ENCODE measurements at places on chromosomes 13 and 19. TPM values are rescaled to one million over a fixed set of nuclear protein-coding genes. Genes with fewer than 3 reads are reported as not detected.
A peak's percentile ranks its signal among the peaks of the same experiment; 100 is the strongest.

ZNF793 gene
- total RNA-seq = 5.5 TPM

PALM gene
- total RNA-seq = 98.8 TPM

CABP5 gene
- total RNA-seq = not detected

- no peaks in the 10 kb centered on the region for H3K4me1 ChIP-seq
- peak within 1 kb of the TSS; percentile 71 for H3K4me3 ChIP-seq
- H3K27me3 ChIP-seq = no peaks in the 10 kb centered on the region
Measured at GRCh38 chr19:48899781-48900476, at the start of gene NUCB1. NUCB1 (plus strand) TSS chr19:48900312; CDS start chr19:48900797, 485 bp downstream.

- H3K4me3 ChIP-seq = peak overlapping the region; percentile 74
- H3K4me1 ChIP-seq = peaks cover 12% of the 10 kb centered on the region
- DNase-seq = no peak
- H3K27me3 ChIP-seq = peaks cover 3% of the 10 kb centered on the region
- H3K36me3 ChIP-seq = no peaks in the 10 kb centered on the region
Measured at GRCh38 chr19:29843180-29844051, 31.6 kb downstream of the CCNE1 start.

DNA sequence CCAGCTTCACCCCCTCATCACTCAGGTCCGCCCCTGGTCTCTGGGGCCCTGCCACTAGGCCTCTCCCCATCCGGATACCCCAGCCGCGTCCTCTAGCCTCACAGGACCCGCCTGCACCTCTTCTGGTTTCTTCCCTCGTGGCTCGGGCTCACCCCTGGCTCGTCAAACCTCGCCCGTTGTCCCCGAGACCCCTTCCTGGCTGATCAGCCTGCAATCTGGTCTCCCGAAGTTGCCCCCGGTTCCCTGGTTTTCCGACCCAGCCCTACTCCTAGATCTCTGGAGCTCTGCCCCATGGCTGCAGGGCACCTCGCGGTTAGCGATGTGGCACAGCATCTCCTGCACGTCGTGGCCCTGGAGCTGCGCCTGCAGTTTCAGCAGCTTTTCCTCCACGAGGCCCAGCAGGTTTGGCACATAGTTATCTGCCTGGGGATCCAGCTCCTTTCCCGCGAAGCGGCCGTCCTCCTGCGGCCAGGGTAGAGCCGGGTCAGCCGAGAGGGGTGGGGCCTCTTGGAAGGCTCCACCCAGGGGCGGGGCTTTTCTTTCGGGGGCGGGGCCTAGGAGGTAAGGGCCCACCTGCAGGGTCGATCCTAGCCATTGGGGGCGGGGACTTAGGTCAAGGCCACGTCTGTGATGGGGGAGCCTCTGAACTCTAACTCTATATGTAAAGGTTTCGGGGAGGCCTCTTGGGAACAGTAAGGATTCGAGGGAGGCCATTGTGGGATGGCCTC, 2.4 kb upstream of the RGL3 start:
- H3K27me3 ChIP-seq = peaks cover 69% of the 10 kb centered on the region
- H3K4me3 ChIP-seq = no peak overlapping the region
- no peak overlapping the region for H3K27ac ChIP-seq
- DNase-seq = no peak
- peaks cover 21% of the 10 kb centered on the region for H3K4me1 ChIP-seq

DNA sequence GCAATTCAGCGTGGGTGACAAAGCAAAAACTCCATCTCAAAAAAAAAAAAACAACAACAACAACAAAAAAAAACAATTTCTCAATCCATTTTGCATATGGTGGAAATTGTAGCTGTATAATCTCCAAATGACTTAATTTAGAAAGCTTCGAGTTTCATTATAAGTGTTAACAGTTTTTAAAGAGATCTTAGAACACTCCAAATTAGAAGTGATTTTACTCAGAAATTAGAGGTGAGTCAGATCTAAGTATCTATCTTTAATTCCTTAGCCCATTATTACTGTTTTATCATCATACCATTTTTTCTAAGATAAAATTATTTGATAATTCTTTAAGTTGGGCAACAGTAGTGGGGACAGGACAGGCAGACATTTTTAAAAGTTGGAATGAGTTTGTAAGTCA, 60.5 kb downstream of the ZMYM2 start:
- H3K4me1 ChIP-seq = peaks cover 5% of the 10 kb centered on the region
- H3K27ac ChIP-seq = no peak overlapping the region
- no peak overlapping the region for H3K4me3 ChIP-seq
- no peaks in the 10 kb centered on the region for H3K36me3 ChIP-seq

DNA sequence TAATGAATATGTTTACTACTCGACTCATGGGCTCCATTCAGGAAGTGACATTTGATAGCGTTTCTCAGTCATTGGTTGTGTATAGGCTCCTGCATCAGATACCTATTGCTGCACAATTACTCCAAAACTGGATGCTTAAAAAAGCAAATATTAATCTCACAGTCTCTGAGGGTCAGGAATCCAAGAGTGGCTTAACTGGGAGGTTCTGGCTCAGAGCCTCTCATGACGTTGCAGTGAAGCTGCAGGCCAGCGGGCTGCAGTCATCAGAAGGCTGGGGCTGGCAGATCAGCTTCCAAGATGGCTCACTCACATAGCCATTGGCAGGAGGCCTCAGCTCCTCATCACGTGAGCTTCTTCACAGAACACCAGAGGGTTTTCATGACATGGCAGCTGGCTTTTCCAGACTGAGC, 525.1 kb upstream of the NBEA start:
- peak; percentile 35 for DNase-seq
- no peak overlapping the region for H3K27ac ChIP-seq
- H3K4me1 ChIP-seq = no peaks in the 10 kb centered on the region
- no peaks in the 10 kb centered on the region for H3K36me3 ChIP-seq
- no peaks in the 10 kb centered on the region for H3K27me3 ChIP-seq
- H3K4me3 ChIP-seq = no peak overlapping the region

DNA sequence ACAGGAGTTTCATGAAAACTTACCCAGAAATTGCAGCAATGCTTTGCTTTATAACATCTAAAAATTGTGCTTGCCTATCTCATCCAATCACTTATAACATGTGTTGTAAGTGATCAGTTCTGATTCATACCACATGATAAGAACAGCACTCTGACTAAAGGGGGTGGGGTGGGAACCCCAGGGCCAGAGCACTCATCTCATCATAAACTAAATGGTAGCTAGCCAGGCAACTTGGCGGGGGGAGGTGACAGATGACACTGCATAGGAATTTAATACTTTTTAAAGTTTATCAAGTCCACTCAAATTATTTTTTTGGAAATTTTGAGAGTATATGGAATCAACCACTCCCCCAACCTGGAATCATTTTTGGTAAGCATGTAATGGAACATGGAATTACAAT, 42.1 kb downstream of the FOXO1 start:
- no peak for DNase-seq
- no peak overlapping the region for H3K4me3 ChIP-seq
- no peaks in the 10 kb centered on the region for H3K27me3 ChIP-seq
- no peak overlapping the region for H3K27ac ChIP-seq
- no peaks in the 10 kb centered on the region for H3K4me1 ChIP-seq
- no peaks in the 10 kb centered on the region for H3K36me3 ChIP-seq

DNA sequence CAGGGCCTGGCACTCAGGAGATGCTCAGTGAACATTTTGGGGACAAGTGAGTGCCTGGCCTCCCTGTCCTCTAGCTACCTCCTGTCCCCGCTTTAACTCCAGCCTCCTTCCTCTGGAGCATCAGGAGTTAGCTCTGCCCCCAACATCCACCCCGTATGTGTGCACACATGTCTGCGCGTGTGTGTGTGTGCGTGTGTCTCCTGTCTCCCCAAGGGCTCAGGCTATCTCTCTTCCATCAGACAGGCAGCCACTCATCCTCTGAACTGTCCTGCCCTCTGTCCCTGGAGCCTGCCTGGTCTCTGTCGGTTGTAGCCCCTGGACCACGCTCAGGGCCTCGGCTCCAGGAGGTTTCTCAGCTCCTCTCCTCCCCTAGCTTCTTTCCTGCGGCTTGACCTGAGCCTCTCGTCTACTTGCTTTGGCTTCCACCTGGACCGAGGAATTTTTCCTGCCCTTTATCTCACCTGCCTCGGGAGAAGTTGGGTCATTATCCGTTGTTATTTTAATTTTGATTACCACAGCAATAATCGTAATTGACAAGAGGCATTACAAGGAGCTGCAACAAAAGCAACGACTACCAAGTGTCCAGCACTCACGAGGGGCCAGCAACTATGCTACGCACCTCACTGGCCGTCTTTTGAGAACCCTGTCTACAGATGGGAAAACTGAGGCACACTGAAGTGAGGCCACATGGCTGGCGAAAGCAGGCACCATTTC, 32.0 kb upstream of the ASF1B start:
- peaks cover 27% of the 10 kb centered on the region for H3K4me1 ChIP-seq
- DNase-seq = no peak
- H3K4me3 ChIP-seq = no peak overlapping the region
- H3K27me3 ChIP-seq = no peaks in the 10 kb centered on the region
- peaks cover 42% of the 10 kb centered on the region for H3K36me3 ChIP-seq

DNA sequence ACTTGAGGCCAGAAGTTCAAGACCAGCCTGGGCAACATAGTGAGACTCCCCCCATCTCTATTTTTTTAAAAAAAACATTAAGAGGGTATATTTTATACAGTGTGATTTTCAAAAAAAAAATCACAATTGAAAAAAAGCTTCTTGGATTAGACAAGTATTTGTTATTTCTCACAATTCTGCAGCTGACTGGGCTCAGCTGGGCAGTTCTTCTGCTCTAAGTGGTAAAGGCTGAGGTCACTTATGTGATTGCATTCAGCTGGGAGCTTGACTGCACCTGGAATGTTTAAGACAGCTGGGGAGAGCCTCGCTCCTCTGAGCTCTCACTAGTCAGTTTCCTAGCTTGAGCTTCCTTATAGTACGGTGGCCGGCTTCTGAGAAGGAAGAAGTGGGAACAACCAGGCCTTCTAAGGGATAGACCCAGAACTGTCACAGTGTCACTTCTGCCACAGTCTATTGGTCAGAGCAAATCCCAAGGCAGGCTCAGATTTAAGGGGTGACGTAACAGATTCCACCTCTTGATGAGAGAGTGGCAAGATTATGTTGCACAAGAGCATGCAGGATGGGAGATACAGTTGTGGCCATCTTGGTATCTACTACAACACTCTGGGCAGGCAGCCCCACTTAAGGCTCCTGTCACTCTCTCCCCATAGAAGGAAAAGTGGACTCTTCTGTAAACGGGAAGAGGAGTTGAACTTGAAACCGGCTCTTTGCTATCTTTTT, 19.7 kb upstream of the IRGC start:
- no peak overlapping the region for H3K4me3 ChIP-seq
- H3K27me3 ChIP-seq = peaks cover 12% of the 10 kb centered on the region
- H3K4me1 ChIP-seq = peaks cover 17% of the 10 kb centered on the region
- no peak overlapping the region for H3K27ac ChIP-seq

DNA sequence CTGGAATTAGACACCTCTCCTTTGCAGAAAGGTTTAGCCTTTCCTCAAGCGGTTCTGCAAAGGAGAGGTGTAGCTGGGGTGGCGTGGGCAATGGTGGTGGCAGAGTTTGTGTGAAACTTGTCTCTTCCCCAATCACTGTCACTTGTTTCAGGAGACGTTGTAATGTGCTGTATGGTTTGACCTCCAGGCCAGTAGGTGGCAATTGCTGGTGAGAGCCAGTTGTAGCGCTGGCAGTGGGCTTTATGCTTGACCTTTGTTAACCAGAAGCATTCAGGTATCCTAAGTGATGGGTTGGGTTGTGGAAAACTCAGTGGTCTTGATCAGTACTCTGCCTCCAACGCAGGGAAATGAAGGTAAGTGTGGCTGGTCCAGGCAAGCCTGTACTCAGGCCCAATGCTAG, 12.7 kb upstream of the LILRA5 start:
- no peak overlapping the region for H3K27ac ChIP-seq
- no peaks in the 10 kb centered on the region for H3K4me1 ChIP-seq
- H3K27me3 ChIP-seq = no peaks in the 10 kb centered on the region

DNA sequence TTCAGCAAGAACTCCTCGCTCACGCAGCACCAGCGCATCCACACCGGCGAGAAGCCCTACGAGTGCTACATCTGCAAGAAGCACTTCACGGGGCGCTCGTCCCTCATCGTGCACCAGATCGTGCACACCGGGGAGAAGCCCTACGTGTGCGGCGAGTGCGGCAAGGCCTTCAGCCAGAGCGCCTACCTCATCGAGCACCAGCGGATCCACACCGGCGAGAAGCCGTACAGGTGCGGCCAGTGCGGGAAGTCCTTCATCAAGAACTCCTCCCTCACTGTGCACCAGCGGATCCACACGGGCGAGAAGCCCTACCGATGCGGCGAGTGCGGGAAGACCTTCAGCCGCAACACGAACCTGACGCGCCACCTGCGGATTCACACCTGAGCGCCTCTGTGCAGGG, 20.6 kb upstream of the SMIM17 start:
- H3K4me3 ChIP-seq = no peak overlapping the region
- no peak overlapping the region for H3K27ac ChIP-seq
- H3K36me3 ChIP-seq = peaks cover 95% of the 10 kb centered on the region
- DNase-seq = no peak
- H3K4me1 ChIP-seq = no peaks in the 10 kb centered on the region
- H3K27me3 ChIP-seq = no peaks in the 10 kb centered on the region

DNA sequence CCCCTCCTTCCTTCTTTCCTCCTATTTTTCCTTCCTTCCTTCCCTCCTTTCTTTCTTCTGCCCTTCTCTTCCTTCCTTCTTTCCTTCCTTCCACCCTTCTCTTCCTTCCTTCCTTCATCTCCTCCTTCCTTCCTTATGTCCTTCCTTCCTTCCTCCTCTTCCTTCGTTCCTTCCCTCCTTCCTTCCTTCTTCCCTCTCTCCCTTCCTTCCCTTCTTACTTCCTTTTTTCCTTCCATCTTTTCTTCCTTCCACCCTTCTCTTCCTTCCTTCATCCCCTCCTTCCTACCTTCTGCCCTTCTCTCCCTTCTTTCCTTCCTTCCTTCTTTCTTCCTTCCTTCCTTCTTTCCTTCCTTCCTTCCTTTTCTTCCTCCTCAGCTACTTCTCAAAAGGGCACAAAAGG, 287.3 kb upstream of the ZNF507 start:
- H3K4me1 ChIP-seq = no peaks in the 10 kb centered on the region
- DNase-seq = no peak
- no peaks in the 10 kb centered on the region for H3K27me3 ChIP-seq
- H3K36me3 ChIP-seq = no peaks in the 10 kb centered on the region

GRCh38 chr13:88153353-88153752, 482.2 kb downstream of the SLITRK5 start:
- no peak overlapping the region for H3K27ac ChIP-seq
- DNase-seq = no peak
- H3K27me3 ChIP-seq = no peaks in the 10 kb centered on the region
- H3K36me3 ChIP-seq = no peaks in the 10 kb centered on the region
- H3K4me1 ChIP-seq = no peaks in the 10 kb centered on the region

DNA sequence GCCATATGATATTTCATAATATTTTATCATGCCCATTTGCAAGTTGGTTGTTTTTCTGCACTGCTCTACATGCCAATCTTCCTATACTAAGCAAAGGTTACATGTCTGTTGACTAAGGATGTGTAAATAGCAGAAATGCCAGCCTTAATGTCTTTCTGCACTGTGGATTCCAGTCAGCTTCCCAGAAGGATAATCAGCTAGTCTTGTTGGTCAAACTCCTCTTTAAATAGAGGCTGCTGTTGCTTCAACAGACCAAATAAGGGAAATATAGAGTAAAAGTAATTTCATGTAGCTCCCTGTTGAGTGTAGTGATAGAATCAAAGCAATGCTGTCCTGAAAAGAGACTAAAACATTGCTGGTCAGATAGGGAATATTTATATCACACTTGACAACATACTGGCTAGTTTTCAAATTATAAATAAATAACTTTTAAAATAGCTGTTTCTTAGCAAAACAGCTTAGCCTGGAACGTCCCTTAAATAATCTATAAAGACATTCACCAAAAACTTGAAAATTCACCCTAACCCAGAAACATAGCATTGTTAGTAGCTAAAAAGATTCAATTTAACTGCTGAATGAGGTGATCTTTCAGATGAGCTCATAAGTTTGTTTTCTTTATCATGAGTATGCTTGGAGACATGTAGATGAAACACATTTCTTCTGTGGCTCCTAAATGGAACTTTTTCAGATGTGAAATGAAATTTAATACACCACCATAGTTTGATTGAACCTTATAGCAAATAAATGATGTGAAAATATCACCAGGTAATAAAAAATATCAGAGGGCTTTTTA, 56.6 kb downstream of the FRY start:
- H3K4me3 ChIP-seq = no peak overlapping the region
- no peaks in the 10 kb centered on the region for H3K27me3 ChIP-seq

All from tibial nerve (tissue), 4 donors.